Kidney capillary endothelial cell (primary cell): ENCODE measurements at places on chromosomes 5 and 9.

GRCh38 chr9:15936306-15936921 is 383.6 kb downstream of the CCDC171 start:
- no peak for DNase-seq

DNA sequence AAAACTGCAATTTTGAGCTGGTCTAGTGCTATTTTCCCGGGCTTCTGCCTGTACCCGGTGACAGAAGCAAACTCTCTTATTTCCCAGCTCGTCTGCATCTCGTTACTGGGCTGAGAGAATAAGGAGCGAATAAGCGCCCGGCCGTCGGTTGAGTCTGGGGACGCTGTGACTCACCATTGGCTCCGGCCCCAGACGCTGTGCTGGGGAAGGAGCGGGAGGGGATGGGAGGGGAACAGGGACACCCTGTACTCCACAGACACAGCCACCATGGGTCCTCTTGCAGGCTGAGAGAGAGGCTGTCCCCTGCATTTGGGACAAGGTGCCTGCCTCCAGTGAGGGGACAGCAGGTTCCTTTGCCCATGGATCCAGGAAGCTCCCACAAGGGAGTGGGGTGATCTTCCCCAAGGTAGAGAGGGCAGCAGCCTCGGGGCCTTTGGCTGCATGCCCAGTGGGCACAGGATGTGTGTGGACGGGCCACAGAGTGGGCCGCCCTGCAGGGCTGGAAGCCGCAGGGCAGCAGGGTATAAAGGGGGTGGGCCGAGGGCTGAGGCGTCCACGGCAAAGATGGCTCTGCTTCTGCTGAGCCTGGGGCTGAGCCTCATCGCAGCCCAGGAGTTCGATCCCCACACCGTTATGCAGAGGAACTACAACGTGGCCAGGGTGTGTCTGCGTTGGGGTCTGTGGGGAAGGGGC is at the start of gene LCN9:
LCN9 (plus strand) TSS at position 552 of the 693 bp plus-strand sequence; CDS start at position 565, 13 bp downstream.
- DNase-seq = no peak

- DNase-seq = no peak
Measured at GRCh38 chr9:97863314-97863713, 10.3 kb downstream of the FOXE1 start.

DNA sequence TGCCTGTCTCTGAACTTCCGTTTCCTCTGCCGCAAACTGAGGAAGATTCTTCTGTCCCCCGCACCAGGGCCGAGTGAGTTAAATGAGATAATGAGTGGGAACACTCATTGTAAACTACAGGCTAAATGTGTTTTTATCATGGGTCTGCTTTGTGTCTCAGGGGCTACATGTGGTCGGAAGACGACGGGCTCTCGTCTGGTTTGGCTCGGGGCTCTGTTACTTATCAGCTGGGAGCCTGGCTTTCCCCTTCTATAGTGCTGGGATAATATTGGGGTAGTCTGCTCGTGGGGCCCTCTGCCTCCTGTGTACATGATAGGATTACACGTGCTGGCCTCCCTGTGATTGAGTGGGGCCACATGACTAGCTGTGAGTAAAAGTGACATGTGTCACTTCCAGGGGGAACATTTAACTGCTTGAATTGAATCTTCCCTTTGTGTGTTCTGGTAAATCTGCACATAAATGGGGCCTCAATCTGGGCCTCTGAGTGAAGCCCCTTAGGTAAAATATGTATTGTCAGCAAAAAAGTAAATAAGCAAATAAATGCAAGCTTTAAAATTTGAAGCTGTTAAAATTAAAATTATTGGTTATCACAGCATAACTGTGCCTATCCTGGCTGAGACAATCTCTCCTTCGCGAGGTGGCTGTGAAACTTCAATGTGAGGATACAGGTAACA is 86.9 kb upstream of the SH3PXD2B start:
- no peak for DNase-seq

GRCh38 chr5:156401804-156402203 is 74.8 kb downstream of the SGCD start:
- no peak for DNase-seq
